ENCODE measurements at places on chromosomes 11 and 22. TPM values are rescaled to one million over a fixed set of nuclear protein-coding genes. Genes with fewer than 3 reads are reported as not detected.

Gene ARFIP2
- 64.6 TPM for total RNA-seq

DNA sequence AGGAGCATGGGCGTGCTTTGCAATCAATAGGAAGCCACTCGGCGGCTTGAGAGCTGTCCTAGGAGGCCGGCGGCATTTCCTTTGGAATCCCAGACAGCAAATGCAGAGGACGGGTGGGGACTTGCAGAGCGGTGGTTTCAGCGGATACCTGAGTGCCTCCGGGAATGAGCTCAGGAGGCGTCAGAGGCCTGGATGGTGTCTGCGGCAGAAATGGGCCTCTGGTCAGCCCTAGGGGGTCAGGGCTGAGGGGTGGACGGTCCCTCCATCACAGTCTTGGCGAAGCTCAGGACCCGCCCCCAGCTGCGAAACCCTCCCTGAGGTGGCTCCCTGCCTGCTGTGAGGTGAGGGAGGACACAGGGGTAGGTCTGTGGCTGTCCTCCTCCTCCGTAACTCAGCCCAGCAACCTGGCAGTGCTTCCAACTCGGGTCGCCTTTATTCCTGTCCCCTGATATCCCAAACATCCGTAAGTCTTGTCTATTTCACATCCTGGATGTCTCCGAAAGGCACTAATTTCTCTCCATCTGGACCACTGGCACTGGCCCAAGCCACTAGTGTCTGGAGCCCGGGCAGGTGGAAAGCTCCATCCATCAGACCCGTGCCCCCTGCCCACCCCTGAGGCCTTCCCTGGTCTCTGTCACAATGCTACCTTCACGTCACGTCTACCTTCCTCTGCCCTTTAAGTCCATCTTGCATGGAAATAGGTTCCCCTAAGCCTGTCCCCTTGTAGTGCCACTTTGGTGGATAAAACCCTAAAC, 686.6 kb downstream of the BRD1 start:
- no peaks in the 10 kb centered on the region for H3K4me1 ChIP-seq
- peaks cover 9% of the 10 kb centered on the region for H3K27me3 ChIP-seq
- H3K27ac ChIP-seq = no peak overlapping the region
- no peaks in the 10 kb centered on the region for H3K36me3 ChIP-seq
- H3K4me3 ChIP-seq = no peak overlapping the region

Gene ANGPTL5
- 2.4 TPM for total RNA-seq

DNA sequence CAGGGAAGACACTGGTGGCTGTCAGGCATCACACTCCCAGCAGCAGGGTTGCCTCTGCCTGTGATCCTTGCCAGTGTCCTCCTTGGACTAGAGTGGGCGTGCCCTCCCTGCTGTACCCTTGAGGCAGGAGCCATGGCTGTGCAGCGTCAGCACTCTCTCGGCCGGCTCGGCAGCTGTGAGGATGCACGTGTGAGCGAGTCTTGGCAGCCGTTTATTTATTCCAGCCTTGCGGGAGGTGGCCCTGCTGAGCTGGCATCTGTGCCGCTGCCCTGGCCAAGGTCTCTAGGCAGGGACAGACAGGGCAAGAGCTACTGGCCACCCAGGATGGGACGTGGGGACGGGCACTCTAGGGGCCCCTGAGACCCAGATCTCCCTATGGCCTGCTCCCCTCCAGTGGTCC, 33.9 kb downstream of the TSPAN4 start:
- H3K4me1 ChIP-seq = peaks cover 18% of the 10 kb centered on the region
- H3K36me3 ChIP-seq = peaks cover 10% of the 10 kb centered on the region
- DNase-seq = no peak
- H3K4me3 ChIP-seq = no peak overlapping the region

GRCh38 chr11:61954851-61955421, 4.8 kb downstream of the BEST1 start:
- H3K4me1 ChIP-seq = peaks cover 14% of the 10 kb centered on the region
- no peaks in the 10 kb centered on the region for H3K27me3 ChIP-seq
- DNase-seq = peak; percentile 83
- H3K27ac ChIP-seq = peak overlapping the region; percentile 59
- H3K4me3 ChIP-seq = no peak overlapping the region
- H3K36me3 ChIP-seq = peaks cover 3% of the 10 kb centered on the region

Gene SYT12
- total RNA-seq = 1.7 TPM

Gene NCF4
- total RNA-seq = not detected

DNA sequence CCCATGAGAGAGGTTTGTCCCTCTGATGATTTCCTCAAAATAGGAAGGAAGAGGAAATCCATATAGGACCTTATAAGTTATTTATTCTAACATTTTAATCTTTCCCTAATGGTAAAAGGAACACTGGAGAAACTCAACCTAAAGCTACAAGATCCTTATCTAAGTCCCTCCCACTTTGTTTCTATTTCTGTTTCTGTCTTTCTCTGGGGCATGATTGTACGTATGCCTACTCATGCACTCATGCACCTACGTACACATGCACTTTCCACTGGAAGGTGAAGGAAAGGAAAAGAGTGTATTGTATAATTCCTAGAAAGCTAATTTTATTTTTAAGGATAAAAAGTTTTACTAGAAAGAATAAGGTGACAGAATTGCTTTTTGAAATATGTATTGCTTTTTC, 125.0 kb downstream of the RAB38 start:
- H3K36me3 ChIP-seq = no peaks in the 10 kb centered on the region
- no peak for DNase-seq
- H3K4me1 ChIP-seq = no peaks in the 10 kb centered on the region
- H3K4me3 ChIP-seq = no peak overlapping the region
- no peaks in the 10 kb centered on the region for H3K27me3 ChIP-seq

Gene RTN4R
- 1.5 TPM for total RNA-seq

DNA sequence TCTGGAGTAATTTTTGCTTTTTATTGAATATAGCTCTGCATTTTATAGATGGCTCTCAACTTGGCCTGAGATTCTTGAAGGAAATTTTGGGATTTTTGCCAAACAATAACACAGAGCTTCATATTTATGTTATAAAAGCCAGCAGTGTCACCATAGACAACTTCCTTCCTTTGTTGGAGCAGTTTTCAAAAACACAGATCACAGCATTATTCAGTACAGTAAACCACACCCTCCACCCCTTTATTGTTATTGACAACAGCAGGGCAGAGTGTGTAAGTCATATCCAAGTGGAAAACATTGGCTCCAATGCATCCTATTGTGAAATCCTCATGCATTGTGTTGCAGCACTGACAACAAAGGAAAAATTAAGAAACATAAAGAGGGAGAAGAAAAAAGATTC, 62.6 kb upstream of the PRSS23 start:
- peak overlapping the region; percentile 92 for H3K27ac ChIP-seq
- peaks cover 88% of the 10 kb centered on the region for H3K4me1 ChIP-seq
- H3K27me3 ChIP-seq = no peaks in the 10 kb centered on the region

DNA sequence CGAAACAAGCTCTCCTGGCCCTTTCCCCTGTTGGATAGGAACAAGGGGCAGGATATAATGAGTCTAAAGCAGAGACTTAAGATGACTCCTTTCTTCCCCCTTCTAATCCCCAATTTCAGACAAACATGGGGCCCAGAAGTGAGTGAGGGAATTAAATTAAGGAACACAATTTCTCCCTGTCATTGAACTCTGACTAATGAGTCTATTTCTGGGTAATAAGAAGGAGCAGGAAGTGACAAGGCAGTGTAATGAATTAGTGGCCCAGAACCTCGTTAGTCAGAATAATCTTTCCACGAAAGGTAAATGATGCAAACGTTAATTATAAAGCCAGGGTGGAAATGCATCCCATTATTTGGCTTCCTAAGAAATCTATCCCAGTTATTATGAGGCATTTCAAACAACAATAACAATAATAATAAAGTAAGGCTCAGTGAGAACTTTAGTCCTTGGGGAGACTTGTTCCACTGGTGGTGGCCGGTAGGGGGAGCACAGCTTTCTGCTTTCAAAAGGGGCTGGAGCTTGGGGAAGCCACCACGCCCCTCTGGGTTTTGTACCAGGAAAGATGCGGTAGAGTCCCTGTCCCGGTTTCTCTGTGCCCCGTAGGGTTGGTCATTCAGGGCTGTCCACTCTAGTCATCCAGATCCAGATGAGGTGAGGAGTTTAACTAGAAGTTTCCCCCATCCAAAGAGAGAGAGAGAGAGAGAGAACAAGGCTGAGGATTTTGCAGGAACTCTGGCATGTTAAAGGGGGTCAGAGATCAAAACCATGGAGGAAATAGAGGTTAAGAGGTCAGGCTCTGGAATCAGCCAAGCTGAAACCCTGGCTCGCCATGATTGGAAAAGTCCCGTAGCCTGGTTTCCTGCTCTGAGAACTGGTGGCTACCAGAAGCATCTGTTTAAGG, 298.3 kb downstream of the NTM start:
- H3K27me3 ChIP-seq = peaks cover 10% of the 10 kb centered on the region
- DNase-seq = no peak
- H3K4me3 ChIP-seq = no peak overlapping the region
- no peaks in the 10 kb centered on the region for H3K4me1 ChIP-seq
- H3K36me3 ChIP-seq = no peaks in the 10 kb centered on the region

DNA sequence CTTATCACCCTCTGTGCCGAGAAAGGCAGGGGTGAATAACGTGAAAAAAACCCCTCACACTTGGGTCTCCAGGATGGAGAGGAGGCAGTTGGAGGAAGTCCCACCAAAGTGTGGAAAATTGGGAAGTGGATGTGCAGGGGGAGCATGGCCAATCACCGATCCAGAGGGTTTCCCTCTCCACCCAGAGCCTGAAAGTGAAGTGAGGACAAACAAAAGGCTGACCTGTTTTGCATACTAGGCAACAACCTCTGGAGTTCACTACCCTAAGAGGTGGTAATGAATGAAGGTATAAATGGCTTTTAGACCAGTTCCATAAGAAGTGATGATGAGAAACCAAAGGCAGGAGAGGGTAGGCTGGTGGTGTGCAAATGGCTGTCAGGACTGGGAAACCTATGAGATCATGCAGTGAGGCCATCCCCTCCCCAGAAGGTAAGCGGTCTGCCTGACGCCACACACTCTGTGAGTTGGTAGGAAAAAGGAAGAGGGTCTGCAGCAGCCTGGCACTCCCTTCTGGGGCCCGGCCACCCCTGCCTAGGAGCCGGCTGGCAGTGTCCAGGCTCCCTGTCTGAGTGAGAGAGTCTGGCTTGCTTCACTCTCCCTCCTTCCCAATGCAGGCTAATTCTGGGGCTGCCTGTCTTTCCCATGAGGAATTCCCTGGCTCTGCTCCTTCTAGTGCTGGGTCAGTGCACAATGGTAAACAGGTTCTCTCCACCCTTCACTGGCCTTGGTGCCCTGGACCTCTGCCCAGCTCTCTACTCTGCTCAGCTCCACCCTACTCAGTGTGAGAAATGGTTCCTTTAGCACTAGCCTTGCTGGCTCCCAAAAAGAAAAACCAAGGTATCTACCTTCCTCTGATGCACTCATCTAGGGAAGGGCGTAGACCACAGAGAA, 15.6 kb downstream of the TBC1D10A start:
- H3K27me3 ChIP-seq = no peaks in the 10 kb centered on the region
- peak overlapping the region; percentile 35 for H3K27ac ChIP-seq
- peaks cover 2% of the 10 kb centered on the region for H3K36me3 ChIP-seq
- H3K4me1 ChIP-seq = peaks cover 45% of the 10 kb centered on the region
